ENCODE measurements at places on chromosomes 6 and 20.

DNA sequence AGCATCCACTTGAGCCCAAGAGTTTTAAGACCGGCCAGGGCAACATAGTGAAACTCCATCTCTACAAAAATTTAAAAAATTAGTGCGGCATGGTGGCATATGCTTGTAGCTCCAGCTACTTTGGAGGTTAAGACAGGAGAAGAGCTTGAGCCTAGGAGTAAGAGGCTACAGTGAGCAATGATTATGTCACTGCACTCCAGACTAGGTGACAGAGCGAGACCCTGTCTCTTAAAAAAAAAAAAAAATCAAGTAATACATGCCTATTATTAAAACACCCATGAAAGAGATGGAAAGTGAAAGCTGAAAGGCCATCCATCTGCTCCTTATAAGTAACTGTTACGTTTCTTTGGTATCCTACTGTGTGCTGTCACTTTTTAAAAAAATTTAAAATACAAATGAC is 66.4 kb downstream of the FKBP5 start:
- no peak for DNase-seq

DNA sequence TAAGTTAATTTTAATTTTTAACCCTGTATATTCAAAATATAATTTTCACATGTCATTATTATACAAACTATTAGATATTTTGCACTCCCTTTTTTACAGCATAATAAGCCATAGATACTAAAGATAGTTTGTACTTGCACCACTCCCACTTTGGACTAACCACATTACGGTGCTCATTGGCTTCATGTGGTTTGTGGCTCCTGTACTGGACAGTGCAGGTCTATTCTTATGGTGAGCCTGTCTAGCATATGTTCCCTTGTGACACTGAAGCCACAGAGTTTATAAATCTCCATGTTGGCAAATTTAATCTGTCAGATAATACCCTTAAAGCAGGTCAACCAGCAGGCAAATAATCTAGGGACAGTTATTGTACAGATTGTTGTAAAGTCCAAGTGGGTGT is 354.4 kb upstream of the KCNQ5 start:
- DNase-seq = no peak

- DNase-seq = peak; percentile 30
Measured at GRCh38 chr6:113805173-113805790, 51.9 kb upstream of the MARCKS start.

GRCh38 chr20:58169450-58169849 is 59.0 kb downstream of the ANKRD60 start:
- DNase-seq = no peak

DNA sequence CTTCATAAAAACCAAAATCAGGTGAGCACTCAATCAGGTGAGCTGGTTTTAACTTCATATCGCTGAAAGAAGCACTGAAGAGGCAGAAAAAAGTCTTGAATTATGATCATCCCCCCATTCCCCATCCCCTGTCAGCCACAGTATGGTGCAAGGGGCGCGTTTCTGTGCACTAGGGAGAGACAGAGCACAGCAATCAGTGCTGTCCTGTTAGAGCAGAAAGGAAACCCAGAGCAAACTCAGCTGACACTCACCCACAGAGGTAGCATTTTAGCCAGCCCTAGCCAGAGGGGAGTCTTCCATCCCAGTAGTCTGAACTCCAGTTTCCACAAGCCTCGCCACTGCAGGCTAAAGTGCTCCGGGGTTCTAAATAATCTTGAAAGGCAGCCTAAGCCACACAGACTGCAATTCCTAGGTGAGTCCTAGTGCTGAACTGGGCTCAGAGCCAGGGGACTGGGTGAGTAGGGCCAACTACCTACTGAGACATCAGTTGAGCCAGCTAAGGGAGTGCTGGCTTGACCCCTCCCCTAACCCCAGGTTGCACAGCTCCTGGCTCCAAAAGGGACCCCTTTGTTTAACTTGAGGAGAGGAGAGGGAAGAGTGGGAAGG is 1352.6 kb upstream of the GJE1 start:
- no peak for DNase-seq

DNA sequence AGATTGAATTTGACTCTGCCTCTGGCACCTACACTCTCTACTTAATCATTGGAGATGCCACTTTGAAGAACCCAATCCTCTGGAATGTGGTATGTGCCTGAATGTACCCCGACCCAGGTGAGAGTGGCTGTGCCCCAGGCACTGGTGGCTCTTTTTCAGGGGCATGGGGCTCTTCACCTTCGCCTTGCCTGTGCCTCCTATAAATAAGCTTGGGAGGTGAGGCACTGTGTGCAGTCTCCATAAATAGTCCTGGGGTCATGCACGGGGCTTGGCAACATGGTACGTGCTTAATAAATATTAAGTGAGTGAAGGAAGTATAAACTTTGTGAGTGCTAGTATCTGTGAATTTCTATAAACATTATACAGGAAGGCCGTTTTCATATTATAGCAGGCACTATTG is 33.0 kb downstream of the GHRH start:
- no peak for DNase-seq

DNA sequence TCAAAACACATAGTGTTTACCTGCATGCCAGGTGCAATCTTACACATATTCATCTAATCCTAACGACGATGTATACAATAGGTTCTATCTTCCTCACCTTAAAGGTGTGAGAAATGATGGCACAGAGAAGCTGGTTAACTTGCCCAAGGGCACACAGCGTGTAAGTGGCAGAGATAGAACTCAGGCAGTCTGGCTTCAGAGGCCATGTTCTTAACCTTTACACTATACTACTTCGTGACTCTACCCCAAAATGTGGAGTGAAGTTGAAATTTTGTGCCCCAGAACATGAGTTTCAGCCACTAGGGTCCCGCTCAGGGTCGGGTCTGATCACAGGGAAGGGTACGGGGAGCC is 584 bp downstream of the VPS52 start:
- no peak for DNase-seq

GRCh38 chr6:82045965-82046756 is 201.4 kb downstream of the IBTK start:
- DNase-seq = no peak

GRCh38 chr6:39341352-39341751 is 18.9 kb upstream of the KCNK16 start:
- DNase-seq = no peak

DNA sequence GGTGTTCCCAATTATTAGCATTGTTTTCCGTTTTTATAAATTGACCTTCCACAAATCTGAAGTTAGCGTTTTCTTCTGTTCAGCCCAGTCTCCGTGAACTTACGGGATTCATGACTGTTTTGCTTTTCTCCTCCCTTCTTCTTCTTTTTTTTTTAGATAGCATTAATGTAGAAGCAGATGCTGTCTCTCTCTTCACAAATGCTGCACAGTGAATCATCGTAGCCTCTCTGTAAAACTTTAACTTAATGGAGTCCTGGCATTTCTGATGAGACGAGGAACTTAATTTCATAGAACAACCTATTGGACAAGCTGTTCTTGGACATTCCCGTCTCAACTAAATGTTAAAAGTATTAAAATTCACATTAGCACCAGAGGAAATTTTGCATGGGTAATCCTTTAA is 138.0 kb upstream of the EEF1E1 start:
- no peak for DNase-seq

- DNase-seq = no peak
Measured at GRCh38 chr6:54096811-54097210, 14.4 kb upstream of the MLIP start.

- no peak for DNase-seq
Measured at GRCh38 chr20:8837396-8837795, 231.5 kb upstream of the PLCB4 start.

DNA sequence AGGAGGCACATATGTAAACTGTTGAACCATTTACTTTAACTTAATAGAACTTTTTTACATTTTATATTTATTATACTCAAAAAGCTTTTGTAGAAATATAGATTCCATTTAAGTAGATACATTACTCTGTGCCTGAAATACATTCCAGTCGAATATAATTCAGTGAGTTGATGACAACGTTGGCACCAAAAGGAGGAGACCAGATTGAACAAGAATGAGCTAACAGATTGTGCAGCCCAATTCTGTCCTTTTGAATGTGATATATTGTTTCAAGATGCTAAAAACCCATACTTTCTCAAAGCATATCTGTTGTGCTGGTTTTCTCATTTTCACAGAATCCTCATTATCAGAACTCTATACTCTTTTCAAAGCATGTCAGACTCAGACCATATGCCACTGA is 147.4 kb upstream of the SIM1 start:
- no peak for DNase-seq

- DNase-seq = no peak
Measured at GRCh38 chr6:110965629-110966229, 7.2 kb downstream of the GTF3C6 start.

- no peak for DNase-seq
Measured at GRCh38 chr6:150586850-150587359, 12.8 kb upstream of the PLEKHG1 start.

- DNase-seq = no peak
Measured at GRCh38 chr6:81987293-81987692, 234.8 kb upstream of the TENT5A start.

DNA sequence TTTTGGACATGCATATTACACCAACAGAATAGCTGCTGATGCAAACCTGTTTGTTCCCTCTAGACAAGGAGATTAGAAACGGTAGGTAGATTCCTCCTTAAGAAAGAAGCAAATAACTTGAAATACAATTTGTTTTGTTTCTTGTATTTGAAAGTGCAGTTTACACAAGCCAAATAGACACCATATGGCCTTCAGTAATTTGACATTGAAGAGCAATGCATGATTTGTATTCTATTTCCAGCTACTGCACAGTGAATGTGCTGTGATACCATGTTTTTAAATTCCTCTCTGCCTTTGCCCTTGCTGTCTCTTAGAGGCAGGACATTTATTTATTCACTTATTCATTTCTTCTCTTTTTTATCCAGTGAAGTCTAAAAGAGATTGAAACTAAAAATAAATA is 31.9 kb upstream of the ANKEF1 start:
- DNase-seq = no peak

- no peak for DNase-seq
Measured at GRCh38 chr20:16939051-16939450, 190.9 kb downstream of the OTOR start.

- DNase-seq = no peak
Measured at GRCh38 chr6:169849396-169849795, 98.0 kb downstream of the ERMARD start.

- DNase-seq = no peak
Measured at GRCh38 chr6:16922282-16922681, 161.0 kb upstream of the ATXN1 start.

- no peak for DNase-seq
Measured at GRCh38 chr20:44616604-44616964, 34.2 kb downstream of the PKIG start.

GRCh38 chr20:46773680-46774079 is 64.2 kb downstream of the SLC2A10 start:
- DNase-seq = no peak

GRCh38 chr20:32626407-32626806 is 41.3 kb upstream of the NOL4L start:
- DNase-seq = no peak

GRCh38 chr6:99501762-99502161 is 13.5 kb downstream of the USP45 start:
- no peak for DNase-seq

DNA sequence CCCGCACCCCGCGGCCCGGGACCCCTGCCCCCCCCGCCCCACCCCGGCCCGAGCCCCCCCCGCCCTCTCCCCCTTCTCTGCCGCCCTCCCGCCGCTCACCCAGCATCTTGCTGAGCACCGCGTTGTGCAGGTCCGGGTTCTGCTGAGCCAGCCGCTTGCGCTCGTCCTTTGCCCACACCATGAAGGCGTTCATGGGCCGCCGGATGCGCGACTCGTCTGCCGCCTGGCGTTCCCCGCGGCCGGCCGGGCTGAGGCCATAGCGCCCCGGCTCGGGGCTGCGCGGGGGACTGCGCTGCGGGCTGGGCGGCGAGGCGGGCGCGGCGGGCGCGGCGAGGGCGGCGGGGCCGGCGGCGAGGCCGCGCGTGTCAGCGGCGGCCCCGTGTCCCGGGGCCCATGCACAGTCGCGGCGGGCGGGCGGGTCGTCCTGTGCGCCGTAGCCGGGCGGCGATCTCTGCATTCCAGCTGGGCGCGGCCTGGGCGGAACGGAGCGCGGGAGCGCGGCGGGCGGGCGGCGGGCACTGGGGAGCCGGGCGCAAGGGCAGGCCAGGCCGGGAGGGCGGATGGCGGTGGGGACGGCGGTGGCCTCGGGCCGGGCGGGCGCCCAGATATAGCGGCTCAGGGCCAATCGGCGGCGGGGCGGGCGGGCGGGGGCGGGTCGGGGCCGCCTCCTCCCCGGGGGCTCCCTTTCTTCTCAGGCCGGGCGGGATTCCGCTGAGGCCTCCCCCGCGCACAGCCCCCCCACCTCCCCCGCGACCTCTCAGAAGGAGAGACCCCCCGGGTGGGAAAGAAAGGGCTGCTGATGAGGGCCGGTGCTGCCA is at the start of gene SOX18:
SOX18 (minus strand) TSS at position 580 of the 818 bp plus-strand sequence; CDS start at position 457, 123 bp downstream.
- DNase-seq = peak; percentile 55

DNA sequence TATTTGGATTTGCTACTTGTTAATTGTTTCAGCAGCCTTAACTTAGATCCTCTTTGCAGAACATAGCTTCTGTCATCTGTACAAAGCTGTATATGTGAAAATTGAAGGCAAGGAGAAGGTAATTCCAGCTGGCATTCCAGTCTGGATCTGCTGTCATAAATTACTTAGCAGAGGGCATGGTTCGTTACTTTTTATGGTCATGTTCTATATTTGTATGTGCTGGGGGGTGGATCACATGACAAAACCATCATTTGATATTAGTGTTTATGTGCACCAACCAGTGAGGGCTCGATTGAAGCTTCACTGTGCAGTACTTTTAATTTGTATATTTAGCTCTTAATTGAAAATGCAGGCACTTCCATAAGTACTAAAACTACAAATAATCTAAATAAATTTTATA is 80.2 kb downstream of the CAP2 start:
- no peak for DNase-seq

DNA sequence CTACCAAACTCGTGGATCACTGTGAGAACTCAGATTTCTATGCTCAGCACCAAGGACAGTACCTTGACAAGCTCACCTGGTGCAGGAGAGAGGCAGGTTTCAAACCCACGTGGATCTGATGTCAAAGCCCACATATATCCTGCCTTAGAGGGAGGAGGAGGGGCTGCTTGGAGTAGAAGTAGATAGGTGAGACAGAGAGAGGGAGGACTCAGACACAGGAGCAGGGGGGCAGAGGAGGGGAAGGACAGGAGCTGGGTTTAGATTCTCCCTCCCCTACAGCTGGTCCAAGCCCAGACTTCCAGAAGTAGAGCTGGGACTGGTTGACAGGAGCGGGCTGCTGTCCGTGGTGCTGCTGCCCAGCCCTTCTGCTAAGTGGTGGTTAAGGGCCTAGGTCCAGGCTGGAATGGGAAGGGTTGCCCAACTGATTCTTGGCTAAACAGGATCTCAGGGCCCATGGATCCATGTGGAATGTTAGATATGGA is 77.5 kb downstream of the CDH22 start:
- no peak for DNase-seq

- no peak for DNase-seq
Measured at GRCh38 chr20:23009636-23010035, 25.5 kb upstream of the SSTR4 start.

GRCh38 chr6:156068881-156069280 is 613.2 kb upstream of the NOX3 start:
- no peak for DNase-seq

Measured in activated CD4-positive, alpha-beta T cell treated with anti-CD3 and anti-CD28 coated beads, Interleukin-2, Interleukin-6, amounts not matched to agents 100 ng/mL and 50 ng/mL, durations not matched to agents 16 hours and 8 hours (primary cell).